Activated naive CD4-positive, alpha-beta T cell (primary cell): ENCODE measurements at places on chromosomes 3 and 15.

- no peak for DNase-seq
These were observed 1.9 kb downstream of the CCDC12 start for GRCh38 chr3:46974421-46975171.

DNA sequence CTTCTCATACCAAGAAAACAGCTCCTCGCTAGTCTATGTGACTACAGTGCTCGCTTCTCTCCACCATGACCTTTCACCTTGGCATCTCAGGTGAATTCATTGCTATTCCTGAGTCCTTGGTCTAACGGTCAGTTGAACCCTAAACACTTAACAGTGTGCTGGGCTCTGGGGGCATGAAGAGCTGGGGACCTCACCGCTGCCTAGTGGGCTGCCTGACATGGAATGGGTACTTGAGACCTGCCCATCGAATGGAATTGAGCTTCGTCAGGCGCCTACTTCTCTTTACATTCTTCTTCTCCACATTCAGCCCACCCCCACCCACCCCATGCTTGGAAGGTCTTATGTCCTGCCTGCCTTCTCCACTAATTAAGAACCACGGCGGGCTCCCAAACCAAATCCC, 22.1 kb downstream of the BOC start:
- no peak for DNase-seq

- DNase-seq, result no peak
These were observed 237.0 kb downstream of the CPNE4 start for GRCh38 chr3:131797776-131798175.

GRCh38 chr3:24850245-24850644, 355.6 kb upstream of the THRB start:
- no peak for DNase-seq

GRCh38 chr3:120137548-120137947, 43.3 kb upstream of the GSK3B start:
- no peak for DNase-seq

GRCh38 chr15:79073336-79073735, 17.2 kb downstream of the RASGRF1 start:
- DNase-seq, result no peak

DNA sequence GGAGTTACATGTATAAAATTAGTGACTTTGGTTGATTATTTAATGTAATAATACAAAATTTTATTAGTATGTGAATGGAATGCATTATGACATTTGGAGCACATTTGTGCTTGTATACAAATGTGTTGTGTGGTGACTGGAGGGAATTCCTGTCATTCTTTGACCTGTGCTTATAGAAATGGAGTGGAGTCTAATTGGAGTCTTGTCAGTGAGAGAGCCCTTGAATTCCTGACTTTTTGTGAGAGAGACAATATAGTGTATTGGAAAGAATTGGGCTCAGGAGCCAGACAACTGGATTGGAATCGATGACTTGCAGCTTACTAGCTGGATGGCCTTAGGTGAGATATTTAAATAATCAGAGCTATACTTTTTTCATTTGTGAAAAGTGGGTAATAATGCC, 9.4 kb downstream of the TCF12 start:
- no peak for DNase-seq

GRCh38 chr3:180288816-180289215, 252.1 kb upstream of the PEX5L start:
- no peak for DNase-seq

- no peak for DNase-seq
These were observed 149.5 kb downstream of the GREM1 start for GRCh38 chr15:32867313-32867626.

DNA sequence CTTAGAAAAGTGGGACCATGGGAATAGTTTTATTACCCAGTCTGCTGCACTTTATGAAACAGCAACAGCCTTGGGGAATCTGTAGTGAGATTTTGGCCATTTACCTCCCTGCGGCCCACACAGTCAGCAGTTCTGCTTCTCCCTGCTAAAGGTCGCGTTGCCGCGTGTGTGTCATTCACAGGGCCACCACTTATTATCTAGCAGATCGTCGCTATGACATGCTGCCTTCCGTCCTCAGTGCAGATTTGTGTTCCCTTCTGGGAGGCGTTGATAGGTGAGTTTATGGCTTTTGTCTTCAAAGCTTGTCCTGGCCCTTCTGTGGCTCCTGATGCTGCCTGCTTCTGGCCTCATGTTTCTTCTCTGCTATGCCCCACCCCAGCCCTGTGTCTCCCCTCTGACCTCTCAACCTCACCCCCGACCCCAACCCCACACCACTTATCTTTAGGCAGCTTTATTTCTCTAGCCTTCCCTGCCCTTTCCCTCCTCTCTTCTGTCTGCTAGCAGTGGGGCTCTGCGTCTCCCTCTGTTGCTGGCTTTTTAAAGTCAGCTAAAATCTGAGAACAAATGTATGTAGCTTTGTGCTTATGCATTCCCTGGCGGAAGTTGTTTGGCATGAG, 30.1 kb downstream of the DIS3L start:
- no peak for DNase-seq

GRCh38 chr3:127204841-127205582, 12.1 kb downstream of the PRR23E start:
- DNase-seq, result no peak

DNA sequence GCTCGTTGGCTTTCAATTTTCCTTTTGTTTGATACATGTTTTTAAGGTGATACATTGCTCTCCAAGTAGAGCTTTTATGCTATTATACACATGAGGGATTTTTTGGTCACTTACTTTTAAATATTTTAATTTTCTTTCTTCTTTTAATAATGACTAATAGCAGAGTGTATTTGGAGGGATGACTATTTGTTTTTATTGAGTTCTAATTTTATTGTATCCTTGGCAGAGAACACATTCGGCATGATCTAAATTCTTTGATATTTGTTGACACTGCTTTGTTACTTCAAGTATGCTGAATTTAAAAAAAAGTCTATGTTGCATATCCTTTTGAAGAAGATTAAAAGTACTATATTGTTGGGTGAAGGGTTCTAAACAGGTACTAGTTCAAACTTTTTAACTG, 149.9 kb upstream of the PDZRN3 start:
- no peak for DNase-seq

- no peak for DNase-seq
These were observed 27.0 kb upstream of the ITPKA start for GRCh38 chr15:41466711-41467110.

- DNase-seq, result no peak
These were observed 761.4 kb downstream of the NAALADL2 start for GRCh38 chr3:175620532-175620931.

DNA sequence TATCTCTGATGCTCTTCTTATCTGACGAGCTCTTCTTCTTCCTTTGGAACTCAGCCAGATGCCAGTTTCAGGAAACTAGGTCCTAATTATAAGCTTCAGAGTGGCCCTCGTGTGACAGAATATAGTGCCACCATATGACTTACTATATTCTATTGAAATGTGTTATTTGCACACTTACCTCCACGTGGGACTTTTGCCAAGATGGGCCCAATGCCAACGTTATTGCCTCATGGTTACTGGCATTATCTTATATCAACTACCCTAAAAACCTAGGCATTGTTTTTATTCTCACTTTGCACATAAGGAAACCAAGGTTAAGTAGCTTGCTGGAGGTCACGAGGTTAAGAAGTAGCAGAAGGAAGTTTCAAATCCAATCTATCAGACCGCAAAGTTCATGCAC, 71.3 kb upstream of the SLCO3A1 start:
- no peak for DNase-seq

- no peak for DNase-seq
These were observed 158.6 kb downstream of the ADAM10 start for GRCh38 chr15:58590926-58591325.

DNA sequence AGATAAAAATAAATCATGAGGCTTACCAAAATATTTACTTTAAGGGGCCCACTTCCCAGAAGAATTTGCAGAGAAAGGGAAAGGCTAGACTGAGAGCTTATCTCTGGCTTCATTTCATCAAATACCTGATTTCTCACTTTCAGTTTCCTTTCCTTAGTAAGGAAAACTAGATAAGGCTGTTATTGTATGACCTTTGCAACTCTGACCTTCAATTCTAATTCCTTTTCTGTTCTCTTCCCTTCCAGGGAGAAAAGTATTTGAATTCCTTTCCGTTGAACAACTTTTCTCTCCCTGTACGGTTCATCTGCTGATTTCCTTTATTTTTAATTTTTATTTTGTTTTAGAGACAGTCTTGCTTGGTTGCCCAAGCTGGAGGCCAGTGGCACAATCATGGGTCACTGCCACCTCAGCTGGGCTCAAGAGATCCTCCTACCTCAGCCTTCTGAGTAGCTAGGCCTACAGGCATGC, 7.1 kb upstream of the PXK start:
- no peak for DNase-seq

DNA sequence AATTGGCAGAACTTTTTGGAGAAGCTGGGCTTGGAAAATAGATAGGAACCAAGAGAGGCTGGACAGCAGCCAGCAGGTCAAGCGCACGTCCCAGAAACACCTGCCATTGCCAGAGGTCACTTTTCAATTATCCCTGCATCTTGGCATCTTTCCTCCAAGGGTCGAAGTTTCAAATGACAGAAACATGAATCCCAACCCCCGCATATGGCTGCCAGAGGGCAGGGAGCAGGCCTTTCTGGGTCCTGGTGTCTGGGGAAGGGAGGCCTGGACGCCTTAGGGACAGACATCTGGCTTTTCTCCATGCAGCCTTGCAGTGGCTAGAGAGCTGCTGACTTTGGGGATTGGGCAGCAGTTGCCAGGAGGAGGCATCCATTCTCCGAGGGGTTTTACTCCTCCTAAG, 164.5 kb upstream of the TPM1 start:
- DNase-seq, result no peak

DNA sequence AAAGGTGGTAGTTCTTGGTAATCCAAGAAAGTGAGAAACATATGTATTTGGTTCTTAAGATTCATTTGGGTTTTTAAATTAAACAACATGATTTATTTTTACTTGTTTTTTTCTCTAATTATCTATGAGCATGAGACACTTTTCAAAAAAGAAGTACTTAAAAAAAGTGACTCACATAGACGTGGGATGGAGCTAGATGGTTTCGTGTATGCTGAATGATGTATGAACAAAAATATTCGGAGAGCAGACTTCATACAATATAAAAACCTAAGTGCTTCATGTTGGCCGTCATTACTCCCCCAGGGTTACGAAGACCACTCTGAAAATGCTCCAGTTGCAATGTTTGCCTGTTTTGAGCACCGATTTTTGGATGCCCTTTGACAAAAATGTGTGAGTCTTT, 90.9 kb downstream of the RORA start:
- DNase-seq, result no peak

DNA sequence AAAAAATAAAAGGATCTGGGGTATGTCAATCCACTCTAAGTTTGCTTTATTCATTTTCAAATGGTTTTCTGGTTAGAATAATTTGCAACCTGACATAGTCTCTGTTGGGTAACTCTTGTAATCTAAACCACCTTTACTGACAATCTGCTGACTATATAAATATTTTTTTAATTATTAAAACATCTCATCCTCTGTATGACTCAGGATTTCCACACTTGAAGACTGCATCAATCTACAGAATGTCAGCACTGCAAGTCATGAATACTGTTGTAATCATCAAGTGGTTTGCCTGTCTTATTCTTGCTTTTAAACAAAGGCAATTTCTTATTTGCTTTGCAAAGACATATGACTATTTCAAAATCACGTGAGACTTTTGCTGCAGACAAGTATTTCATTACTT, 42.1 kb downstream of the VGLL3 start:
- DNase-seq, result no peak

DNA sequence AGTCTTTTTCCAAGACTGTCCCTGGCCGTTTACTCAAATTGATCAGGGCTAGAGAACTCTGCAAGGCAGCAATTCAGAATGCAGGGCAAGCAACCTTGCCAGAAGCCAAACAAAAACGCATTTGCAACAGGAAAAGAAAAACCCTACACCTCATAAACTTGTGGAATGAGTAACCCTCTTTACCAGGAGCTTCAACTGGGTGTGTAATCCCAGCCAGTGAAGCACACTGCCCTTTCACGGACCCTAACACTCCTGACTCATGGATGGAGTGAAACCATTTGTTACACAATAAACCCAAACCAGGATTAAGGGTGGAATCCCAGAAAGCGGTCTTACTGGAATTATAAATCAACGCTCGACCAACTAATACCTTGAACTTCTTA, 14.8 kb upstream of the LDHAL6B start:
- no peak for DNase-seq

DNA sequence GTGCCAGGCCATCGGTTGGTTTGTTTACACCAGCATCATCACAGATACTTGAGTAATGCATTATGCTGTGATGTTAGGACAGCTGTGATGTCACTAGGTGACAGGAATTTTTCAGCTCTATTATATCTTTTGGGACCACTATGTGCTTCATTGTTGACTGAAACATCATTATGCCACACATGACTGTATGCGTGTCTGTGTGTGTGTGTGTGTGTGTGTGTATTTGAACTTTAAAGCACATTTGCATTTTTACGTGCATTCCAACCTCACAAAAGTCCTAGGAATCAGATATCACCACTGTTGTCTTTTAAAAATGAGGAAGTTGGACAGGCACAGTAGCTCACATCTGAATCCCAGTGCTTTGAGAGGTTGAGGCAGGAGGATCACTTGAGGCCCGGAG, 223.0 kb downstream of the TBL1XR1 start:
- no peak for DNase-seq

GRCh38 chr3:37402351-37402750, 228.0 kb upstream of the LRRFIP2 start:
- DNase-seq, result no peak

GRCh38 chr3:61646851-61647525, 85.6 kb downstream of the PTPRG start:
- DNase-seq, result no peak

DNA sequence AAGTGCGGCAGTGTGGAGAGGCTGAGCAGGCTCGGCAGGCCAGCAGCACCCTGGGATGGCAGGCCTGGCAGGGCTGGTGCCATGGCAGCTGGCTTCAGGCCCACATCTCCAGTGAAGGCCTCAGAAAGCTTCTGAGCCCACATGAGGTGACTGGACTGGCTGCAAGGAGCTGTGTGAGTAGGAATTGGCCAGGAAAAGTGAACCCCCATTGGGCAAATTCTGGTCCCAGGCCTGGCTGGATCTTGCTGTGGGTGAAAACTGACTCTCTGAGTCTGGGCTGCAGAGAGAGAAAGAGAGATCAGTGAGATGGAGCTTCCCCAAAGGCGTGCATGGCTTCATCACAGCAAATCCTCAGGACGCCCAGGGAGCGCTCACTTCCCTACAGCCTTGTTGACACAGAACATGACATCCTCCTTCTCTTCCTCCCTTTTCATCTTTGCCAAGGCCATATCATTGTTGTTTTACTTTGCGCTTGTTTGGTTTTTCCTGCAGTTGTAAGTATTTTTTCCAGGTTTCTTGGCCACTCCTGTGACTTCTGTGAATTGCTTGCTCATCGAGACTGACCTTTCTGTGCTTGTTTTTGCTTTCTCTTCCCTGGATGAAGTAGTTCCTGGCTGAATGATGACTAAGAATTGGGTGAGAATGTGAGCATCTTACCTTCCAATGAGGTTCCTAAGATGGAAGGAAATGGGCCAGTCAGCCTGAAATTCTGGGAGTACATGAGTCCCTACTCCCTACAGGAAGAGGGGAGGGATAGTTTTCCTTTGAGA, 299.1 kb downstream of the TLE3 start:
- no peak for DNase-seq
